NK-92 treated with Interleukin-12 subunit alpha and Interleukin-12 subunit beta, amount 100 ng/mL, for 24 hours (cell line): ENCODE measurements at places on chromosomes 6 and 20.
A peak's percentile ranks its signal among the peaks of the same experiment; 100 is the strongest.

- DNase-seq = no peak
These were observed 102.5 kb upstream of the ASF1A start for GRCh38 chr6:118791499-118791898.

DNA sequence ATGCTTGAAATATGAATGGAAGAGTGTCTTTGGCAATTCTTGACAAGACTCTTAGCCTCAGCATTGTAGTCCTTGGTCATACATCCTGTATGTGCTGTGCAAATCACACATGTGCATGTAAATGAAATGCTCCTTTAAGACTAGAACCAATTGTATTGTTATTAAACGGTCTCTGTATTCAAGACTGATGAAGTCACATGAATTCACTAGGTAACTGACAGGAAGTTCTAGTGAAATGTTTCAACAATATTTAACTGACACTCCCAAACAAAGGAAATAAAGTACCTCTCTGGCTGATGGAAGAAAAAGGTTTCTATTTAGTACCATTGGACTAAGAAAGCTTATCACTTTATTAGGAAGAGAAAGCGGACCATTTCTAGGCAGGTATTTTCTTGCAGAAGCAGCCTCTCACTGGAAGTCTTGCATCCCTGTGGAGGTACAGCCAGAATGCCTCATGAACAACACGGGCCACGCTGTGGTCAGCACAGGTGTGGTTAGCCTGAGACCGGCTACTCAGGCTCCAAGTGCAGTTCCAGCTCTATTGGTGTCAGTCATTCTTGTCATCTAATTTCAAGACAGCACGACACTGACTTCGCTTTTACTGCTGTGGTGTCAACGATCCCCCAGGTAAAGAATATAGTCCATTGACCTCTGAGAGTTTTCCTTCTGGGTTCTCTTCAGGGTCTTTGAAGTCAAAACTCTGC lies 17.3 kb downstream of the PPP1R3G start:
- no peak for DNase-seq

DNA sequence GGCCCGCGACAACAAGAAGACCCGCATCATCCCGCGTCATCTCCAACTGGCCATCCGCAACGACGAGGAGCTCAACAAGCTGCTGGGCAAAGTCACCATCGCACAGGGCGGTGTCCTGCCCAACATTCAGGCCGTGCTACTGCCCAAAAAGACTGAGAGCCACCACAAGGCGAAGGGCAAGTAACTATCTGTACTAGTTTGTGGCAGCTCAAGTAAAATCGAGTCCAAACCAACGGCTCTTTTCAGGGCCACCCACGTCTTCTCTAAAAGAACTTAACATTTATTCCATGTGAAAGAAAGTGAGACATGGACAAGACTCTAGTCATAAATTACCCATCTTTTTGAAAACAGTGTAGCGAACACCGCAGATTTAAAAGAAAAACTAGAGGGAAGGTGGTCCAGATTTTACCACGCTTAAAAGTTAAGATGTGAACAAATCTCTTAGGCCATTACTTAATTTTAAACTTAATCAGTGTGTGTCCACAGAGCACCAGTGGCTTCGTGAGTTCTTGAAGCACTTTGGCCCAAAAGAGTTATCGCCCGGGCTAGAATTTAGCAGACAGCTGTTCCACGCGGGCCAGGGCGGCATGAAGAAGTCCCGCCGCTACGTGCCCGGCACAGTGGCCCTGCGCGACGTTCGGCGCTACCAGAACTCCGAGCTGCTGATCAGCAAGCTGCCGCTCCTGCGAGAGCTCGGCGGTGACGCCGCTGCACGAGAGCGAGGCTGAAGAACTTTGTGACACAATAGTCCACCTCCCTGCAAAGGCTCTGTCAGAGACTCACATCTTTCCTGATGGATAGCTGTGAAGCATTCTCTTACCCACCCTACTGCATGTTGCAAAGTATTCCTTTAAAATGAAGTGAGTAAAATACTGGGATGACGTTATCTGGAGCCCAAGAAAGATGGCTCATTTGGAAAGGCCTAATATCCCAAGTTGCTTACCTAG lies 113.9 kb upstream of the PRSS16 start:
- DNase-seq = peak; percentile 71

GRCh38 chr6:108801366-108801765 lies 46.9 kb upstream of the ARMC2 start:
- DNase-seq = no peak
